OCI-LY7 (cell line): ENCODE measurements at places on chromosomes 6 and 20. TPM values are rescaled to one million over a fixed set of nuclear protein-coding genes. Genes with fewer than 3 reads are reported as not detected.

GRCh38 chr6:45997875-45998506, 17.7 kb downstream of the CLIC5 start:
- DNase-seq = no peak

DNA sequence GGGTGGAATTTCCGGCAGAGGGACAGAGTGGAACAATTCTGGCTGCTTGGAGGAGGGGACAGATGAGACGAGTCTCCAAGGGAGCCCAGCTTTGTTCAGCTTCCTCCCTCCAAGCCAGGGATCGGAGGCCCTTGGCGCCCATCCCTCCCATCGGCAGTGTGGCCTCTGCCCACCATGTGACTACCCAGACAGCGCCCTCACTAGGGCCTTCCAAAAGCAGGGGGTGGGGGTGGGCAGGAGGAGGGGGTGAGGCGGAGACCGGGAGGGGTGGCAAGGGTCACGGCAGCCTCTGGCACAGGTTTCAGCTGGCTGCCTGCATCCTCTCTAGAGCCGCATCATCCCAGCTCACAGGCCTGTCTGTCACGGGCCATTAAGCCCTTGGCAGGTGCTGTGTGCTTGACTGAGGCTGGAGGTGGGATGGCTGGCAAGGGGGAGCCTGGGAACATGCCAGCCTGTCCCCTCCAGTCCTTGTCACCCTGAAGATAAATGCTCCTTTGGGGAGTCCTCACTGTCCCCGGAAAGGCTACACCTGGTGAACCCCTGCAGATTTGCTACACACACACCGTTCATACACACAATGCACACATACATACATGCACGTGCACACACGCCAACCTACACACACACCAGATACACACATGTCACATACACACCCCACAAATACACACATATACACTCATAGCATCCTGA, 6.2 kb upstream of the FGD2 start:
- peak; percentile 47 for DNase-seq

ENTPD6 gene
- total RNA-seq = 2.3 and 4.2 TPM in 2 replicates

KCNQ2 gene
- total RNA-seq = not detected in 2 replicates

DNA sequence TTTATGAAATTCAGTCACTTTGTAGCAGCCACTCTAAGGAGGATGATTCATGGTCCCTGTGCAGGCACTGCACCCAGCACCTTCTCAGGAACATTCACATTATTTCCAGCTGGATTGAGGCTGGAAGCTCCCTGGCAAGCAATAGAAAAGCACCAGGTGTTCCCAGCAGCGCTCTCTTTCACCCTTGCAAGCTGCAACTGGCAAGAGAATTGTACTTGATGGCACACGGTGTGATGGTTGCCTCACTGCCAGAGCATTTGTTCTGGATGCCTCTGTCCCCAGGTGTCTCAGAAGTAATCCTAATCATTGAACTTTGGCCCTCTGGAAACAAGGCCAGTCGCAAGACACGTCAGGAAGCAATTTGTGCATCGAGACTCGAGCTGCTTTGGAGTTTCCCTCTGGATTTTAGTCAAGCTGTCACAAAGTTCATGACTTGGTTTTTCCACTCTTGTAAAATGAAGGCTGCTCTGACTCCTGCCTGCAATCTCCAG, 24.9 kb upstream of the PHACTR2 start:
- DNase-seq = no peak

DNA sequence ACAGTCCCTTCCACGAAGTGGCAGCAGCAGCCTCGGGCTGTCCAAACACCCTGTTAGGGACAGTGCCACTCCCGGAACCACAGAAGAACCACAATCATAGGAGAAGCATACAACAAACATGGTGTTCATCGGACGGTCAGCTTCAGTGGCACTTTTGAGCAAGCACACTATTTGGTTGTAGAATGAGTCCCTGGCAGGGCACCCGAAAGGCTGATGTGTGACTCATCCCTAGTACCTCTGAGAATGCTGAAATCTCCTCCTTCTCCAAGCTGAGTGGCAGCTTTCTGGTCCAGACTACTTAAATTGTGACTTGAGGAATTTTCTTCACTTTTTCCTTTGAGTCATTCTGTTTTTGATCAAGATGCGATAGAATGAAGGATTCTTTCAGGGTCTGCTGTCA, 282.5 kb downstream of the ESR1 start:
- no peak for DNase-seq

DNA sequence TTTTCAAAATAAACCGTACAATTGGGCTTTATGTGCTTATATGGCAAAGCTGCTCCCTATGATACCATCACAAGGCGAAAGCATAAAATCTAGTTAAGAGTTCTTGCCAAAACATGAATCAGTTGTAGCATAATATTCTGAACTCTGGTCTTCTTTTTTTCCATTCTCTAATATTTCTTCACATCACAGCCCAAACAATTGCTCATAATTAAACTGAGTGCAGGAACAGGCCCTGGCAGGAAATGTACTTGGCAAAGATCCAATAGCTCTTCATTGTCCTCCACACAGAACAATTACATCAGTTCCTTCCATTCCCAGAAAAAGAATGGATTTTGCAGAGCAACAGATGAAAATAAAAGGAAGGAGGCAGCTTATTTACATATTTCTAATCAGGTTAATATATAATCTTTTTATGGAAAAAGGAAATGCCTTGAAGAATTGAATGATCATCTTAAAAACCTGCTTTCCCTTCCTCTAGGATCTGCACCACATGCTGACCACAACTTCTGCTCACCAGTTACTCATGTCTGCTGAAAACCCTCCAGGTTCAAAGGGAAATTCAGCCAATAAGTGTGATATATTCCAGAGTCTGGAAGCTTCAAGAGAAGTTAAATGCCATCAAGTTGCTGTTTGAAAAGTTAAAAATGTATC, 123.3 kb upstream of the COL21A1 start:
- peak; percentile 4 for DNase-seq

SCRT2 gene
- not detected in 2 replicates for total RNA-seq

DNA sequence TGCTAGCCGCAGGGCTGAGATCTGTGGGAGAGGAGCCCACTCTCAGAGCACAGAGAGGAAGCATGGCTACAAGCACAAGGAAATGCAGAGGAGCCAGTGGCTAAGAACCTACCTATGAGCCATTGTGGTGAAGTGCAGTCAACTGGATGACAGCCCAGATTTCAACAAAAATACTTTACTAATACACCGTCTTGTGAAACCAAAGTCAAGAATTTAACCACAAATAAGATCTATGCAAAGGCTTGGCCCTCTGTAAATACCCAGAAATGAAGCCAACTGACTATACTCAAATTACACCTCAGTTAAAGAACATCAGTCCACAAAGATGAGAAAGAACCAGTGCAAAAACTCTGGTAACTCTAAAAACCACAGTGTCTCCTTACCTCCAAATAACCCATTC, 40.1 kb upstream of the PTCHD4 start:
- no peak for DNase-seq

DNA sequence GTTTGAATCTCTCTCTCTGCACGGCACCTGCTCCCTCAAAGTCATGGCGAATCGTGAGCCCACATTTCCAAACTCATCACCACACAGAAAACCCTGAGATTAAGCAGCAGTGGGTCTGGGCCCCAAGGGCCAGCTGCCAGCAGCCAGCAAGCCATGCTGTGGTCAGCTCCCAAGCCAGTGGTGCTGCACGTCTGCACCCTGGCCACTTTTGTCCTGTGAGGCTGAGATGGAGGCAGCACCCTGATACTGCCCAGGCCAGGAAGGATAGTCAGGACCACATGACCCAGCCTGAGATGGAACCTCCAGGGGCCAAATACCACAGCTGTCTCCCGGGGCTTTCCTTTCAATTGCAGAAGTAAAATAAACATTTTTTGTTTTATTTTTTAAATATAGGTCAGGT, 93.9 kb downstream of the PRND start:
- no peak for DNase-seq

- DNase-seq = no peak
Observed at GRCh38 chr6:100622907-100623692, 158.4 kb upstream of the SIM1 start.

GRCh38 chr6:94988701-94989100, 588.6 kb upstream of the MANEA start:
- no peak for DNase-seq

- no peak for DNase-seq
Observed at GRCh38 chr6:117174835-117175360, 90.5 kb upstream of the VGLL2 start.

GRCh38 chr6:43016176-43016942, 2.3 kb downstream of the KLHDC3 start:
- DNase-seq = no peak

DNA sequence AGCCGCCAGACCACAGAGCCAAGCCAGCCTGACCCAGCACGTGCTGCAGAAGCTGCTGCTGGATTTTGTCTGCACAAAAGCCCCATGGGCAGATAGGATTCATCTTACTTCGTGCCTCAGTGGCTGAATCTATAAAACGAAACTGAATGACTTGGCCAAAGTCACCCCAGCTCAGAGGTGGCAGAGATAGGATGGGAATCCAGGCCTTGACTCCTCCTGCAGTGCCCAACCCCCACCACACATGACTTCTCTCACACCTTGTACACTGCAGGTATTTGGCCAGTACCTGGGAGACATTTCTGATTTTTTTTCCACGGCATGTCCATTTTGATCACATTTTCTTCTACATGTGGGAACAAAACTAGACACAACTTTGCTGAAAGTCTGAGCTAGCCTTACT, 182.1 kb downstream of the ANKRD60 start:
- no peak for DNase-seq

DNA sequence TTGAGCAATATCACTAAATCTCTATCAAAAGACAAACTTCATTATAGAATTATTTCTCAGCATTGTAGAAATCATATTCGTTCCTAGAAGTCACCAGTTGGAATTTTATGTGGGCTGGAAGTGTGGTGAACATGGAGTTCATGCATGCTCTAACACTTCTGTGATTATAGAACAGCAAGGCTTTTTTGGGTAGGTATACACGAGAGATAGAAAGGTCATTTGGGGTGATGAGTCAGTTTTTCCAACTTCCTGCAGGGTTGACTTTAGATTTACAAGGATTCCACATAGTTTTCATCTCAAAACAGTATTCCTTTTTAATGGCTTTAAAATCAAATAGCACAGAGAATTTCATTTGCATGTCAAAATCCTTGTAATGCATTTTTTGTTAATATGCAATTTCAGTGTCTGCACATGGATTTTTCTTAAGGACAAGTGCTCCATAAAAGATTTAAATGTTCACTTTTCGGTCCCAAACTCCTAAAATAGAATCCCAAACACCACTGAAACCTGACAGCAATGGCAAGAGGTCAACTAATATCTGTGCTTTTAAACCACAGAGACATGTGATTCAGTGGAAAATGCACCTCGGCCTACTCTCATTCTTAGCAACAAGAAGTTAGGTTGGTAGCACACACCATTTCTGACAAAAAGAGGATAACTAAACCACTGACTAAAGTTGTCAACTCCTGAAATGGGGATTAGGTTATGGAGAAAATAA, 211.0 kb downstream of the MOXD1 start:
- no peak for DNase-seq

GRCh38 chr6:28657381-28657768, 131.7 kb downstream of the GPX5 start:
- no peak for DNase-seq

DNA sequence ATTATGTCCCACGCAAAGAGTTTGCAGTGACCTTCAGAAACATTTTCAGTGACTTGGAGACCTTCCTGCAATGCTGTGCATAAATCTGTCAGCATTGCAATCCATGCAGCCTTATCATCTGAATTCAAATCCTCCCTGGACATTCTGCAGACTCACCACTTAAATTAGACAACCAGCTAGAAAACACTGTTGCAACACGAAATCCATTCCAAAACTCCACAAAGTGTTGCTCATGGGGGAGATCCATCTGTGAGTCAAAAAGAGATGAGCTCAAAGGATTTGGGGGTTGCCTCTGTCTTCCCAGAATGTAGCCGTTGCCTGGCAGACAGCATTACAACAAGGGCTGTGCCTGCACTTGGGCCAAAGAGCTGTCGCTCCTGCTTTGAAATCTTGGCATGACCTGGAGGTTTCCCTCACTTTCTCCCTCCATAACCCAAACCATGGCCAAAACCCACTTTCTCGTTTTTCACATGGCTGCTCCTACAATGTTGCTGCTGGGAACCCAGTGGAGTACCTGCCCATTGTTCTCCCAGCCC, 163.5 kb upstream of the CDYL start:
- no peak for DNase-seq

DNA sequence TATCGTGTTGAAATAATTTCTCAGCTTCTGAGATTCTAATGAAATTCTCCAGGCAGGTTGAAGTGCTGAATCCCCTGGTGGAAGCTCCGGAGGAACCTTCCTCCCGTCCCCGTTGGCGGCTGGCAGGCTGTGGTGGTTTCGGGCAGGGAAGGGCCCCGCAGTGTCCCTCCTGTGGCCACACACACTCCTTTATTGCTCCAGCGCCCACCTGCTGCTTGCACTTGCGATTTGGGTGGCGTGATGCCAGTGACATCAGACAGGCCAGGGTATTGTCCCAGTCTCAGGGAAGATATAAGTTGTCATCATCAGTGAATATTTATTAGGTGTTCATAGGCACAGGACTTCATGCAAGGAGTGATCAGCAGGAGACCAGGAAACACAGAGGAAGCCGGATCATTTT, 530.4 kb downstream of the QKI start:
- DNase-seq = no peak

- no peak for DNase-seq
Observed at GRCh38 chr6:136307351-136307750, 17.7 kb upstream of the BCLAF1 start.

GRCh38 chr6:47245745-47246371, 63.8 kb downstream of the TNFRSF21 start:
- DNase-seq = peak; percentile 82

DNA sequence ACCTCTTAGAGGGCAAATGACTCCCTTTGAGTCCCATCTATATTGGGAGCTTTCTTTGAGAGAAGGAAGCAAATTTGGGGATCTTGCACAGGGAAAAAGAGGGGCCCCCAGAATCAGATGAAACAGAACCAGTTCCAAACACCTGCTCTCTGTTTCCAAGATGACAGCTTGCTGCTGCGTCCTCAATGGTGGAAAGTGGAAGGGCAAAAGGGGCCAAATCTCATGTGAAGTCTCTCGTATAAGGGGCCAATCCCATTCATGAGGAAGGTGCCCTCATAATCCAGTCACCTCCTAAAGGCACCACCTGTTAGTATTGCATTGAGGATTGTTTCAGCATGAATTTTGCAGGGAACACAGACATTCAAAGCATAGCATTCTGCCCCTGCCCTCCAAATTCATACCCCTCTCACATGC, 483 bp upstream of the SERPINB1 start:
- DNase-seq = no peak

DNA sequence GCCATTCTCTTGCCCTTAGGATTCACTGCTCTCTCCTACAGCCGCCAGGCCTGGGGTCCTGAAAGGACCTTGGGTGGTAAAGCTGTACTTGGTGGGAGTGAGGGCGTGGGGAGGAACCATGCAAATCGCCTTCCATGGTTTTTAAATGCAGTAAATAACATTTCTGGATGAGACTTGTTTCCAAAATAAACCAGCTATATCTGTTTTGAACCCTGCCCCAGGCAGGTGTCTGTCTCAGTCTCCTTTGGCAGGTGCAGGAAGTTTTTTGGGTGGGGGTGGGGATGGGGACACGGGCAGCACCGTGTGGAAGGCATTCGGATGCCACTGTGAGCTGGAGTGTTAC, 14.3 kb downstream of the ITPA start:
- no peak for DNase-seq
